T-helper 17 cell (primary cell): ENCODE measurements at places on chromosomes 1 and 21. TPM values are rescaled to one million over a fixed set of nuclear protein-coding genes. Genes with fewer than 3 reads are reported as not detected.
A peak's percentile ranks its signal among the peaks of the same experiment; 100 is the strongest.

GRCh38 chr1:109897259-109897955, 13.2 kb upstream of the CSF1 start:
- no peak overlapping the region for H3K27ac ChIP-seq
- no peak overlapping the region for H3K4me3 ChIP-seq
- peaks cover 5% of the 10 kb centered on the region for H3K4me1 ChIP-seq

DNA sequence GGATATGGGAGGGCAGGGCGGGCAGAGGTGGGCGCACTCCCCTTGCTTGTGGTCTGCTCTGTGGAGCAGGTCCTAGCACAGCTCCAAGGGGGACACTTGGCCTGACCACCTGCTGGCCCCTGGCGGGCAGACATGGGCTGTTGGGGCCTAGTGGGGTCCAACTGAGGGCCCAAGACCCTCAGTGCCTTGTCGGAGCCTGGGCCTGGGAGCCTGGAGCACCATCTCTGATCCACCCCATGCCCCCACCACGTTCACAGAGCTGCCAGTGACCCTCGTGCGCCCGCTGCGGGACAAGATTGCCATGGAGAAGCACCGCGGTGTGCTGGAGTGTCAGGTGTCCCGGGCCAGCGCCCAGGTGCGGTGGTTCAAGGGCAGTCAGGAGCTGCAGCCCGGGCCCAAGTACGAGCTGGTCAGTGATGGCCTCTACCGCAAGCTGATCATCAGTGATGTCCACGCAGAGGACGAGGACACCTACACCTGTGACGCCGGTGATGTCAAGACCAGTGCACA, 70.6 kb downstream of the OBSCN start:
- H3K27ac ChIP-seq, result no peak overlapping the region
- no peaks in the 10 kb centered on the region for H3K36me3 ChIP-seq
- no peak for DNase-seq

DNA sequence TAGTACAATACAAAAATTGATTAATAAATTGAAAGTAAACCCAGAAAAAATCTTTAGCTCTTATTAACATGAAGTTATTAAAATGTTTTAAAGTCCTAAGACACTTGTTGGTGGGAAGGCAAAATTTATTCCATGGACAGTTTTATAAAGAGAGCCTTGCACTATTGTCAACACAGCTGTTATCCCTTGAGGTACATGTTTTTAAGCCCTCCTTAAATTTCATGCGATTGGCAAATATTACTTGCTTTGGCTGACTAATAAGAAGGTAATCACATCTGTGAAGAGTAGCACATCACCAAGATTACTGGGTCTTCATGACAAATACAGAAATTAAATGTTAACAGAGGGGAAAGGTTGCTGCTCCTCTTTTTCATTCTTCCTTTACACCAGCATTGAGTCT, 611.1 kb downstream of the BRINP3 start:
- H3K4me3 ChIP-seq, result no peak overlapping the region
- no peak for DNase-seq
- no peaks in the 10 kb centered on the region for H3K36me3 ChIP-seq
- no peak overlapping the region for H3K27ac ChIP-seq
- H3K27me3 ChIP-seq, result no peaks in the 10 kb centered on the region

DNA sequence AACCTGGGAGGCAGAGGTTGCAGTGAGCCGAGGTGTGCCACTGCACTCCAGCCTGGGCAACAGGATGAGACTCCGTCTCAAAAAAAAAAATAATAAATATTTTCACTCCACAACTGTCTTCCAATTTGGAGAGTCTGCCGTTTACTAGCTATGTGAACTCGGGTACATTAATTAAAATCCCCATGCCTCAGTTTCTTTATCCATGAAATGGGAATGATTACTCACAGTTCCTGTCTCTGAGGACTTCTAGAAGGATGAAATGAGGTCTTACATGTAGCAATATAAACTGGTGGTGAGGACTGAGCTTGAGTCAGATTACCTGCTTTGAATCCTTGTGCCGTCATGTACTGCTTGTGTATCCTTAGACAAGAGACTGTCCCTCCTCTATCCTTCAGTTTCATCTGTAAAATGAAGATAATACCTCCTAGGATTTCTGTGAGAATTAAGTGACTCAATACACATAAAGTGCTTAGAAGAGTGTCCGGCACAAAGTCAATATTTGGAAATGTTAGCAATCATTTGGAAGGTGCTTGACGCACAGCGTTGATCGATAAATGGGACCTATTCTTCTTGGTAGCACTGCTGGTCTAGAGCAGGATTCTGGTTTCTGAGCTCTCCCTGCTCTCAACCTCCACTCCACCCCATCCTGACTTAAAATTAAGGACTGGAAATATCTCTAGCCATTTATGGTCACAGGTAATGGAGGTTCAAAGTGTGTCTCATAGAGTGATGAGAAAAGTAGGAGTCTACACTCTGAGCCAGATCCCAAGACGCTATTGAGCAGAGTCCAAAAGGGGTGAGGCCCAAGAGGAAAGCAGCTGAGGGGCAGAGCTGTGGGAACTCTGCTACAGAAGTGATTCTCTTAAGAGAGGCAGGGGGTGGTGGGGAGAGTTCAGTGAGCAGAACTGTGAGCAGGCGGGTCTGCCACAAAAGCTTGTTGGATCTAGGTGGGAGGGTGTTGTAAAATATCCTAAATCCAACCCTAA, 11.6 kb upstream of the DDI2 start:
- peaks cover 2% of the 10 kb centered on the region for H3K4me1 ChIP-seq
- no peak for DNase-seq
- H3K27ac ChIP-seq, result no peak overlapping the region

GRCh38 chr1:185824106-185824505, 89.9 kb downstream of the HMCN1 start:
- H3K27me3 ChIP-seq, result peaks cover 49% of the 10 kb centered on the region
- no peak for DNase-seq
- peaks cover 2% of the 10 kb centered on the region for H3K36me3 ChIP-seq
- H3K4me3 ChIP-seq, result no peak overlapping the region
- no peak overlapping the region for H3K27ac ChIP-seq

GRCh38 chr1:28062806-28063205, 25.6 kb downstream of the EYA3 start:
- peaks cover 26% of the 10 kb centered on the region for H3K4me1 ChIP-seq
- no peak overlapping the region for H3K27ac ChIP-seq
- no peaks in the 10 kb centered on the region for H3K27me3 ChIP-seq

- no peak overlapping the region for H3K27ac ChIP-seq
- H3K4me3 ChIP-seq, result no peak overlapping the region
- H3K36me3 ChIP-seq, result no peaks in the 10 kb centered on the region
Observed at GRCh38 chr1:205493241-205494085, 11.0 kb upstream of the CDK18 start.

DNA sequence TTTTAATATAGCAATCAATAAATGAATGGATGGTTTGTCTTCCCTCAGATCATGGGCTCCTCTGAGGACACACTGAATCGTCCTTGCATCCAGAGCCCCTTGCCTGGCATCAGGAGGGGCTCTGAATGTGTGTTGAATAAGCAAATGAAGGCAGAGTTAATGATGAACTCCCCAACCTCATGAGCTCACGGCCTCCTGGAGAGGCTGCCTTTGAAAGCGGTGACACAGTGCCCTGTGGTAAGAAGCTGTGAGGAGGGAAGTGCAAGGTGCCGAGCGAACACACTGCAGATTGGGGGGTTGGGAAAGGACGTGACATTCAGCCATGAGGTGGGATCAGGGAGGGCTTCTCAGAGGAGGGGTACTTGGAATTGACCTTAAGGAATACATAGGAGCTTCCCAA, 3.2 kb upstream of the PARS2 start:
- no peaks in the 10 kb centered on the region for H3K27me3 ChIP-seq
- H3K4me3 ChIP-seq, result no peak overlapping the region
- no peak overlapping the region for H3K27ac ChIP-seq
- DNase-seq, result no peak

DNA sequence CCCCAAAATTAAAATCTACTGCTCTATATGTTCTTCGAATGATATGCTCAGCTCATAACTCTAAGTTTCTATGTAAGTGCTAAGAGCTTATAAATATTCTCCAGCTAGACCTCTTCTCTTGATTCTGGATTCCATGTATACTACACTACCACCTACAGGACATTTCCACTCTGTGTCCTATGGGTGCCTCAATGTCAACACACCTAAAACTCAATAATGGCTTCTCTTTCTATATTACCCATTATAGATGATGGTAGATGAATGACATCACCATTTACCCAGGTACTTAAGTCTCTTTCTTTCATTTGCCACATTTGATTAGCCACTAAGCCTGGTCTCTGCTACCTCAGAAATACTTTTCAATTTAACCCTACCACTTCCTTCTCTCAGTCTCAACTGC, 41.3 kb downstream of the TBX19 start:
- H3K36me3 ChIP-seq, result peaks cover 2% of the 10 kb centered on the region
- H3K27ac ChIP-seq, result no peak overlapping the region
- H3K4me1 ChIP-seq, result no peaks in the 10 kb centered on the region
- no peak overlapping the region for H3K4me3 ChIP-seq

GRCh38 chr21:32090956-32091355, 187.9 kb downstream of the MIS18A start:
- peaks cover 30% of the 10 kb centered on the region for H3K27me3 ChIP-seq
- DNase-seq, result no peak
- no peaks in the 10 kb centered on the region for H3K36me3 ChIP-seq

- peak overlapping the region; percentile 72 for H3K27ac ChIP-seq
- H3K36me3 ChIP-seq, result peaks cover 8% of the 10 kb centered on the region
- H3K27me3 ChIP-seq, result no peaks in the 10 kb centered on the region
- H3K4me1 ChIP-seq, result peaks cover 26% of the 10 kb centered on the region
- H3K4me3 ChIP-seq, result no peak overlapping the region
Observed at GRCh38 chr1:156463874-156464273, 36.7 kb downstream of the MEF2D start.

DNA sequence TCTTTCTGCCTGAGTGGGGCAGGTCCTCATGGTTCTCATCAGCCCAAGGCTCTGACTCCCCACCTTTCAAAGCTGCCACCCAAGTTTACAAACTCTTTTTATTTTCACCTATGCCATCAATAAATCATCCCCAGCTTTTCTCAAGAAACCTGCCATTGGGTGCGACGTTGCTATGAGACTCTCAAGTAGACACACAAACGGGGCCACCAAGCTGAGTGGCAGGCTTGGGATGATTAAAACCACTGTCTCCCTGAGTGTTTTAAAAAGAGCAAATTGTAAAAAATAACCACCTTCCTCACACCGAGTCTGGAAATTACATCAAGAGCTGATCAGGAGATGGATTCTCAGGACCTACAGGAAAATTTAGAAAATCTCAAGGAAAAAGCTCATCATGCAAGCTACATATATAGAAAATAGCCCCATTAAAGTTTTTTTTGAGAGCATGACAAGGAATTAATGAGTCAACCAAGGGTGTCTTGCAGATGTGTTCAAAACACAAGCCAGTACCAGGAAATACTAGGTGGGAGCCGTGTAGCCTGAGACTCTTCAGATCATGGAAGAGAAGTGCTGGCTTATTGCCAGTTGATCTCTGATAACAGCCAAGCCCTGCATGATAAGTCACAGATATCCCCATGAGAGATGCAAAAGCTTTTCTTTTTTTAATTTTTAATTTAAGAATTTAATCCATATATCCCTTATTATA, 158.4 kb upstream of the BACE2 start:
- peaks cover 8% of the 10 kb centered on the region for H3K27me3 ChIP-seq
- no peaks in the 10 kb centered on the region for H3K4me1 ChIP-seq
- H3K27ac ChIP-seq, result no peak overlapping the region
- DNase-seq, result no peak
- no peaks in the 10 kb centered on the region for H3K36me3 ChIP-seq
- no peak overlapping the region for H3K4me3 ChIP-seq

DNA sequence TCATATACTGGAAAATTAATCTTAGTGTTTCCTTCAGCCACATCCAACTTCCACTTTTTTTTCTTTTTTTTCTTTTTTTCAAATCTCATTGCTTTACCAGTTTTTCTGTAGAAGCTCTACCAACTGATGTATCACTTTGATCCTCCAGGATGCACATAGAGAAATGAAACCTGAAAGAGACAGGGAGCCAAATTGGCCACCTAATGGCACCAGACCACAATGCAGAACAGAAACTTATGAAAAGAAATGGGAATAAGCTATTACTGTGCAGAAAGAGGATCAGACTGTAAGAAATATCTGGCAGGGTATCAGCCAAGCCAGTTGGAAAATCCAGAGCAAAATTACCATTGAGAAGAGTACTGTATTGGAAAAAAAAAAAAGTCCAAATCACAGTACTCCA, 1514.2 kb downstream of the MRPL39 start:
- H3K27me3 ChIP-seq, result no peaks in the 10 kb centered on the region
- no peak overlapping the region for H3K4me3 ChIP-seq
- no peak for DNase-seq
- H3K27ac ChIP-seq, result no peak overlapping the region
- H3K4me1 ChIP-seq, result no peaks in the 10 kb centered on the region

- peaks cover 2% of the 10 kb centered on the region for H3K36me3 ChIP-seq
- peak within 1 kb of the TSS; percentile 27 for H3K27ac ChIP-seq
- H3K4me1 ChIP-seq, result peaks cover 19% of the 10 kb centered on the region
- H3K27me3 ChIP-seq, result peaks cover 64% of the 10 kb centered on the region
- DNase-seq, result no peak
Observed at GRCh38 chr1:32900956-32901822, at the start of gene TMEM54. TMEM54 (minus strand) TSS chr1:32901389; CDS start chr1:32901238, 151 bp downstream.

GRCh38 chr1:84103197-84103992, 40.7 kb upstream of the PRKACB start:
- H3K36me3 ChIP-seq, result peaks cover 5% of the 10 kb centered on the region

GRCh38 chr1:24339996-24340395, 20.8 kb downstream of the GRHL3 start:
- peaks cover 3% of the 10 kb centered on the region for H3K4me1 ChIP-seq
- peaks cover 18% of the 10 kb centered on the region for H3K27me3 ChIP-seq
- H3K4me3 ChIP-seq, result no peak overlapping the region
- no peaks in the 10 kb centered on the region for H3K36me3 ChIP-seq
- no peak overlapping the region for H3K27ac ChIP-seq
- DNase-seq, result no peak

SUSD4 gene
- 32.6 TPM for total RNA-seq

CRNN gene
- total RNA-seq, result not detected

TBX19 gene
- total RNA-seq, result 2.7 TPM

GUCA2B gene
- not detected for total RNA-seq

DENND1B gene
- total RNA-seq, result 35.6 TPM

OR2AK2 gene
- not detected for total RNA-seq

B3GALT6 gene
- total RNA-seq, result 9.4 TPM
